ENCODE measurements at places on chromosomes 7 and 10. TPM values are rescaled to one million over a fixed set of nuclear protein-coding genes. Genes with fewer than 3 reads are reported as not detected.

The CHAT gene
- total RNA-seq: not detected

DNA sequence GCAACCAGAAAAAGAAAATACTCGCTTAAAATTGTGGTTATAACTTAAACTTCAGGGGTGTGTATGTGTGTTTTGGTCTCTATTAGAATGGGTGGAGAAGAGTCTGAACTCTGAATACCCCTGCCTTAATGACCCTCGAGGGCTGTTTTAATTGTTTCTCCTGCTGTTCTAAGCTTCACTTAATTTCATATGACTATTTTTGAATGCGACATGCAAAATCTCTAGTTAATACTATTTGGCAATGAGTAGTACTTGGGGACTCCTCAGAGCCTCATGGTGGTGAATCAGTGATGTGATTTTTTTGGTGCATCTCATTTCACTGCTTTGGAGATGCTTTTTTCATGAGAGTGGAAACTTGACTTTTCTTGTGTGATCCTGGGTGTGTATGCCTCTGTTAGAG lies 178.6 kb downstream of the CDK14 start:
- no peak for DNase-seq

The GBX1 gene
- not detected for total RNA-seq

The CALHM1 gene
- total RNA-seq: not detected

- no peak for DNase-seq
Measured at GRCh38 chr7:6614953-6615722, at the start of gene ZNF853. ZNF853 (plus strand) TSS chr7:6615610; CDS start chr7:6616175, 565 bp downstream.

DNA sequence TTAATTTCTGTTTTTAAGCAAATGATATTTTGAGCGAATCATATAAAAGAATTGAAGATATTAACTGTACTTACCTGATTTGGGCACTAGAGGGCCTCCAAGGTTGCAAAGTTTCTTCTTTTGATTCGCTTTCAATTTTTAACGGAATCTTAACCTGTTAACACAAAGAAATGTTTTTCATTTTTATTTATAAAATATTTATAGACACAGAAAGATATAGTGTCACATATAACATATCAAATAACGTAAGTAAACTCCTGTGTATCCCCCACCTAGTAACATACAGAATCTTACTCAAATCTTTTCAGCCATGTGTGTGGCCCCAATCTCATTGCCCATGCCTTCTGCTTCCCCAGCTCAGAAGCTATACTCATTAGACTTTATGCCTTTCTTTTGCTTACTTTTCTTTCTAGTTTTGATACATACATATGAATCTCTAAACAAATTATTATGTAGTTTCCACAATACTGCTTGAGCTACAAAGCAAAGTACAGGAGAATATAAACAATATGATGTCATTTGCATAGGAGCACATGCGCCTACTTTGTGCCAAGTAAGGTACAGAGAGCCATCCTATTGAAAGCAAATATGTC lies 49.5 kb upstream of the ZPBP start:
- DNase-seq: no peak

- no peak for DNase-seq
Measured at GRCh38 chr7:120054376-120055100, 218.4 kb upstream of the KCND2 start.

DNA sequence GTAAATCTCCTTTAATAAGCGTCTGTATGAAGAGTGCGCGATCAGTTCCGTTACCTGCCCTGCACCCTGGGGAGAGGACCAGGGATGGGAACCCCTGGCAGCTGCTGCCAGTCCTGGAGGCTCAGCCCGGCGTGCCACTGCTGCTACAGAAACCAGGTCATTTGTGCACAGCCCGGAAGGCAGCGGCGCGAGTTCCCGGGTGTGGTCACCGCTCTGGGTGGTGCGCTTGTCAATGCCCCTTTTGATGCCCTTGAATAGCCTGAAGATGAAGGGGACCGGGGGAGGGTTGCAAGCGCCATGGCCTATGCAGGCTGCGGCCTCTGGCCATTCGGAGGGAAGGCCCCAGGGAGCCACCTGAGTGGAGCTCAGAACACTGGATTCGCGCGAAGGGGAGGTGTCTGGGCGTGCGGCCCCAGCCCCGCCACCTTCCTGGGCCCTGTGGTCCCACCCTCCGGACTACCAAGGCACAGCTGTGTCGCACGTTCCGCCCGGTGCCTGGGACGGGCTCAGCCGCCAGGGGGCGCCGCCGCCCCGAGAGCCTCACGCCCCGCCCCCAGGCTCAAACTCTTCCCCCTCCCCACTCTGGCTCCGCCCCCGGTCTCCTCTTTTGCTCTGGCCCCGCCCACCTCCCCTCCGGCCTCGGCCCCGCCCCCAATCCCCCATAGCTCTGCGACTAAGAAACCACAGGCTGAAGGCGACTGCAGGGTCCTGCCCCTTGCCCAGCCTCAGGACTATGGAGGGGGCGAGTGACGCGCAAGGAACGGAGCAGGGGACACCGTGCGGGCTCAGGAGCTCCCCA lies 16.5 kb downstream of the AP5Z1 start:
- no peak for DNase-seq

- DNase-seq: no peak
Measured at GRCh38 chr7:1939434-1940401, 269.6 kb downstream of the ELFN1 start.

GRCh38 chr10:91975438-91975837 lies 51.9 kb downstream of the BTAF1 start:
- no peak for DNase-seq

DNA sequence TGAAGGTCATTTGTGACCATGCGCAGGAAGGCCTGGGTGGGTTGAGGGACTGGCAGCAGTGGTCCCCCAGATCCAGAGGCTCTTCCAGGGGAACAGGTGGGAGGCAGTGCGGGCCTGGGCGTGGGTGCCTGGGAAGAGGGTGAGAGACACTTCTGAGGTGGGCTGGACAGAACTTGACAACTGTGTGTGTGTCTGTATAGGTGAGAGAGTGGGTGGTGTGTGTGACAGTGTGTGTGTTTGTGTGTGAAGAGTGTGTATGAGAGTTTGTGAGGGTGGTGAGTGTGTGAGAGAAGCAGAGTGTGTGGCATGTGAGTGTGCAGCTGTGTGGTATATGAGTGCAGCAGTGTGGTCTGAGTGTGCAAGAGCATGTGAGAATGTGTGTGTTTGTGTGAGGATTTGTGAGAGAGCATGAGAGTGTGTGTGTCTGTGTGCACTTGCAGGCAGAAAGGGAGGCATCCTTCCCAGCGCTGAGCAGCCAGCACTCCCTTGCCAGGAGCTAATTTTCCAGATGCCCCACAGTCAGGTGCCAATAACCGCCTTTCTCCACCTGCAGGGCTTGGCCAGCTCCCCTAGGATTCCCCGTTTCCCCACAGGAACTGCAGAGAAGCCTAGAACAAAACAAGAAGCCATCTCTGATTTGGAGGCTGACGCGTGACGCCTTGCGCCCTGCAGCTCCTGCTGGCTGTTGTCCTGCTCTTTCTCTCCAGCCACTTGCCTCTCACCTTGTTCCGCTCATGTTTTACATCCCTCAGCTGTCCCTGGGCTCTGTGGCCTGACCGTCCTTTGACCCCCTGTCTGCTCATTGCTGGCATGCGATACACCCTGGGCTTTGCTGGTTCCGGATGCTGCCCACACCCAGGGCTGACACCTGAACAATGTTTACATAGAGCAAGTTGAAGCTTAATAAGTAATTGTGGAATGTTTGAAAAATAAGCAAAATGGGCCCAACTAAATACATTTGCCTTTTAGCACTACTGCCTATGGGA lies 88.0 kb downstream of the TMEM178B start:
- no peak for DNase-seq

DNA sequence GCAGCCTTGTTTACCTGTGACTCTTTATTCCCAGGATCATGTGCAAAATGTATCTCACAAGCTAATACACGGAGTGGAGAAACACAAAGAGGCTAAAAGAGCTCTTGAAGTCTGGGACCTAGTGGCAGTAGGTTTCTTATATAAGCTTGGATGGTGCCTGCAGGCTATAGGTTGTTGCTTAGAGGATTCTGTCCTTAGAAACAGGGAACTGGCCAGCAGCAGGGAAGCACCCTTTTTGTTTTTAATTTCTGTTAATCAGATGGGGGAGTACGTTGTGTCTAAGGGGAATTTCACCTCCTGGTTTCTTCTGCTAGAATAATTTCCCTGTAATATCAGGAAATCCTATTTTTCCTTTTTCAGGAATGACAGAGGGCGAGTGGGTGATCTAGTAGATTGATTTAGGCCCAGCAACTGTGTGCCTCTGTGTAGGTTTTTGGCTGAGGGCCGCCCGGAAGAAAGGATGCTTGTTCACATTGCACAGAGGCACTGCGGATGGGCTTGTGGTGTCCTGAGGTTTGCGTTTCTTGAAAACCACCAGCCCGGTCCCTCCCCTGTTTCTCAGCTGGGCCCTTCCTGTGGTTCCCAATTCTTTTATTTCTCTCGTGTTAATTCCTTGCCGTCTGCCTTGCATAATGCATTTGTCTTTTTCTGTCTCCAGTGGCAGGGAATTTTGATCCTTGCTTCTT lies 158.0 kb downstream of the CAMK1D start:
- peak; percentile 56 for DNase-seq

The TFEC gene
- 1.9 TPM for total RNA-seq

The PSD gene
- total RNA-seq: 9.7 TPM

The SLC16A9 gene
- 0.90 TPM for total RNA-seq

The KCP gene
- not detected for total RNA-seq

DNA sequence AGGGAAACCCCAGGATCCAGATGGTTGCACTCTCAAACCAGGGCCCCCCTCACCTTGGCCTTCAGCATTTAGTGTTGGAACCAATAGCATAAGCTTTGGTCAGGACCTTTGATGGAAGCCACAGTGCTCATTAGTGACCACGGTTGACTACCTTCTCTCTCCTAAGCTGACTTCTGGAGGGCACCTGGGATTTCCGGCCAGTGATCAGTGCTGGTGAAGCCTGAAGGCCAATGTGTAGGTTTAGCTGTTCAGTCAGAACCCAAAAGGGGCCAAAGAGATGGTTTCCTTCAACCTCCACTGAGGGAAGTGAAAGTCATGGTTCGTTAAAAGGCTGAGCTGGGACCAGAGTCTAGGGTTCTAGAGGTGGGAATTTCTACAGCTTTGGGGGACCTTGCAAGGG lies 46.4 kb downstream of the TCF7L2 start:
- DNase-seq: no peak

GRCh38 chr10:9342885-9343570 lies 1288.5 kb downstream of the GATA3 start:
- no peak for DNase-seq

- no peak for DNase-seq
Measured at GRCh38 chr7:114082642-114083165, 163.9 kb upstream of the PPP1R3A start.

GRCh38 chr7:157460721-157461120 lies 123.9 kb downstream of the DNAJB6 start:
- peak; percentile 32 for DNase-seq

- peak; percentile 34 for DNase-seq
Measured at GRCh38 chr10:117622471-117623184, 80.1 kb downstream of the EMX2 start.

DNA sequence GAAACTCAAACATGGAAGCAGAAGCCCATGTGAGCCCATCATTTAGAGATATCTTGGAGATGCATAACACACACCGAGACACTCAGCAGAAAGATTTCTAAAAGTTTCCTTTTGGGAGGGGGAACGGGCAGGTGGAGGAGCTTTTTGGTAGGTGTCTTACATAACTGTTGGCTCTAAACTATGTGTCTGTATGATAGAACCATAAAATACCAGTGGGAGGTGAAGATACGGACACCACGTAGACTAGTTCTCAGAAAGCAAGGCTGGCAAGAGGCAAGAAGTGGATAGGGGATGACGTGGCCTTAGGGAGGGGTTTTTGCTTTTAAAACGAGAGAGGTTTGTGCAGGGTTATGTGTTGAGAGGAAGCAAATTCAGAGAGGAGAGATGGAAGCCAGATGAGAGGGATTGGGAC lies 36.5 kb downstream of the IL15RA start:
- DNase-seq: no peak

DNA sequence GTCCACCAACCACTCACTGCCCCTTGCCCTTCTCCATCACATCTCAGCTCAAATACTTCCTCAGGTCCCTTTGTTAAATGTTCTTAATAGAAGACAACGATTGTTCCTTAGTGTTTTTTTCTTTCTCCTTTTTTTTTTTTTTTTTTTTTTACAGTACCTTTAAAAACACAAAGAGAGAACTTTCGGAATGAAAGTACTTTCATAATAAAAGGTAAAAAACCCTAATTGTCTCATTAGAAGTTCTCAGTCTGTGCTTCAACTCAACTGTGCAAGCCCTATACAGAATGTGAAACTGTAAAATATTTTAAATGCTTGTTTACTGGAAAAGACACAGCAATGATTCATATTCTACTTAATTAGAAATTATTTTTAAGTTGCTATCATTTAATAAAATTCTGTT lies 29.4 kb downstream of the TSPAN12 start:
- DNase-seq: no peak

The GPR22 gene
- total RNA-seq: 40.6 TPM

GRCh38 chr7:131649879-131650278 lies 93.5 kb upstream of the PODXL start:
- DNase-seq: no peak

GRCh38 chr10:12489357-12489756 lies 140.0 kb downstream of the CAMK1D start:
- DNase-seq: no peak

- DNase-seq: no peak
Measured at GRCh38 chr7:155409980-155410379, 47.9 kb upstream of the EN2 start.

DNA sequence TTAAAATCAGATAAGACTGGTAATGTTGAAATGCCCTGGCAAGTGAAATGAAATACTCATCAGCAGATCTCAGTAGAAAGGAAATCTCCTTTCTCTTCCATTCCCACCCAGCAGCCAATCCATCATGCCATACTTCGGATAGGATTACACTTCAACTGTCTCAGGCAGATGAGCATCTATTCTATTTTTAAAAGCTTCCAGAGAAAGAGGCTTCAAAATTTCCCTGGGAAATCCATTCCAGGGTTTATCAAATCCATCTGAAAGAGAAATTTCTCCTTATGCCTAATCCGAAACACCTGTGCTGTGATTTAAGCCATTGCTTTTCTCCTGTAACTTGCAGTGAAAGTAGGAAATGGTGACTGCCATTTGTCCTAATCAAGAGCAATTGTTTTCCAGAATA lies 60.4 kb upstream of the RAPGEF5 start:
- no peak for DNase-seq

GRCh38 chr7:106625678-106626301 lies 35.2 kb downstream of the CCDC71L start:
- no peak for DNase-seq

- DNase-seq: no peak
Measured at GRCh38 chr7:7793921-7794320, 75.5 kb upstream of the RPA3 start.

The GPR85 gene
- total RNA-seq: 2.0 TPM

DNA sequence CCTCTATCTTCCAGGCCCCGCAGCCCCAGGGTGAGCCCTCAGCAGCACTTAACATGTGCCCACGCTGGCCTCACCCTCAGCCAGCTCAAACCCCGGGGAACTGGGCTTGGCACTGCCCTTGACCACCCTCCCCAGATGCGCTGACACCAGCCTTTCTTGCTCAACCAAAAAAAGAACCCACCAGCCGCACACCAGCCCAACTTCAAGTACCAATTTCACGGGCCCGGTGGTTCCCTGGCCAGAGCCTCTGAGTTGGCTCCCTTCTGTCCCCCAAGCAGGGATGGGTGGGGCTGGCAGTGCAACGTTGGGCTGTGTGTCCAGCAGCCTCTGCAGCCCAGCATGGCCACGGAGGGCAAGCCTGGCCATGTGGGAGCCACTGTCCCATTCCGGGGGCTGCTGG lies 96.3 kb downstream of the COL13A1 start:
- DNase-seq: no peak

GRCh38 chr10:69901628-69902505 lies 100.2 kb downstream of the COL13A1 start:
- DNase-seq: peak; percentile 63

GRCh38 chr10:42974693-42975002 lies 102.2 kb upstream of the RET start:
- no peak for DNase-seq

The CPXM2 gene
- total RNA-seq: 8.5 TPM

- no peak for DNase-seq
Measured at GRCh38 chr10:35353805-35354204, 17.5 kb downstream of the CCNY start.

Data from right atrium auricular region (tissue), 2 donors.